ENCODE measurements at places on chromosomes 3 and 15. TPM values are rescaled to one million over a fixed set of nuclear protein-coding genes. Genes with fewer than 3 reads are reported as not detected.

GRCh38 chr15:33654860-33655259 is 313.4 kb upstream of the CHRM5 start:
- no peak for DNase-seq

DNA sequence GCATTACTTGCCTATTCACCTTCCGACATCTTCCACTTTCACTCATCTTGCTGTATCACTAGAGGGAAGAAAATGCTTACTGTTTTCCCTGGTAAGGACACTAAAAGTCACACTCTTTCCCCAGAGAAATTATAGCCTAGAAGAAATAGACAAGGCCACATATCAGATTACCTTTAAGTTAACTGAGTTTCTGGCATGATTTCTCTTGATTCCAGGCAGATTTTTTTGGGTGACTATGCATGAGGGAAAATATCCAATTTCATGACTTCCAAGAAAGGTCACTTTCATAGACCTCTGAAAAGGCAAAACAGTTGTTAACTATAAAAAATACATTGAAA is 30.3 kb downstream of the TCF12 start:
- DNase-seq: no peak

DNA sequence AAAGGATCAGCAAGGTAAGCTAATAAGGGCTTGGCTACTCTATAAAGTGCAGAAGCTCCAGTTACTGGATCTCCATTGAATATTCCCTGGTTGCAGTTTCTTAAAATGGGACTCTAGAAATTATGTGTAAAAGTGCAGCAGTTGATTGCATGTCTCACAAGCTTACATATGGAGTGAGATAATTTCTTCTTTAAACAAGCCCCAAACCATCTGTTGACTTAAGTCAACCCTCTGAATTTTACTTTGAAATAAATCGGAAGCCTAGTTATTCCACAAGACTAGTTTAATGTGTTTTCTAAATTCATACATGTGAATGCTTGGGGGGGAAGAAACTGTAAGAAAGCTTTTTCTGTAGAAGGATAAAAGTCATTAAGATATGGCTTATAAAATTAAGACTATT is 664.2 kb downstream of the NLGN1 start:
- DNase-seq: no peak

DNA sequence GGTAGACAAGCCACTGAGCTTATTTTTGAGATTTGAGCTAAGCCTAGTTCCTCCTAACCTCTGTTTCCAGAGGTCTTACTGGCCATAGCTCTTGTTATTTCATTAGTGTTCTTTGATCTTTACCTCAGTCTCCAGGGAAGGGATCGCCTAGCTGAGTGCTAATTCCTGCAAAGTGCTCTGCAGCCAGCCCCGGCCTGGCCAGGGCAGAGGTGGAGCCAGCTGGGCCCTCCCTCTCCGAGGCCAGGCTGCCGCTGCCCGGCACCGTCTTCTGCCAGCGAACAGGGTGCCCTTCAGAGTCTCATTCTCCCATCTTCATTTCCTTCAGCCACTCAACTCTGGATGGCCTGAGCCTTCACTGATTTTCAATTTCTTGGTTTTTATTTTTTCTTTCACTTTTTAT is 19.7 kb downstream of the FAN1 start:
- DNase-seq: no peak

GRCh38 chr3:167978071-167978470 is 117.7 kb downstream of the GOLIM4 start:
- DNase-seq: no peak

DNA sequence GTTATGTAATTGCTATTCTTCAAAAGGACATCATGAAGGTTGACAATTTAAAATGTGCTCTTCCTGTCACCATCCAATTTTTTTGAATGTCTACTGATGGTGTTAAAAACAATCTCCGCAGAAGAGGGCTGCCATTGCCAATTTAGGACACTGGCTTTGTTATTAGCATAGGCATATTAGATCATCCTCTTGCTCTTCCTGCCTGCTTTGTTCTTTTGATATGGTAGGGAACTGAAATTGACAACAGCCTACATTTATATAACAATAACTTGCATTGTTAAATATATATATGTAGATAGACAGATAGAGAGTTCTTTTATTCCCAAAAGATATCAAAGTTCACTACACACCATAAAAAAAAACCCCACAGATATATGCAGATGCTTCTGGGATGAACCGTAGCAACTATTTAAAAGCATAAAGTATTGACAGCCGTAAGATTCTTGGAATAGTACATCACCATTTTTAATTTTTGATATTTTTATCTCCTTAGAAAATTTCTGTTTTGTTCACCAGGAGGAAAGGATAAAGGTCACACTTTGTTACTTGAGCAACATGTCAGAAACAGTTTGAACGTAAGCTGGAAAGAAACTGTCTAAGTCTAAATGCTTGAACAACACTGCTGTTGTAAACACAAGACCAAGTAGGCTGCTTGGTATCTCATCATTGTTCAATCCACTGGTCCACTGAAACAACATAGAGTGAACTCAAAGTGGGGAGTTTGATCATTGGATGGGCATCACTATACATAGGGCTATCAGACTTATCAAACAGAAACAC is 66.5 kb downstream of the MDFIC2 start:
- DNase-seq: no peak

DNA sequence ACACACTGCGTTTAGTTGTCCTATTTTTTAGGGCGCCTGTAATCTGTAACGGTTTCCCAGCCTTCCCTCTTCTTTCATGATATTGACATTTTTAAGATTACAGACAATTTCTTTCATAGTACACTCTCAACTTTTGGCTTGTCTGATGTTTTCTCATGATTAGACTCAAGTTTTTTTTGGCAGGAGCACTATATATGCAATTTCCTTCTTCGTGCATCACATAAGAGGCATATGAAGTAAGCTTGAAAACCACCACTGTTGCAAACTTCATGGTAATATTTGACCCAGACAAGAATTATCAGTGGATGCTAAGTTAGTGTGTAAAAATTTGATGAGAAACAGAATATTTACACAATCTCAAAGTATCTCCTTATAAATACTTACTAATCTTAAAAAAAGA is 119.2 kb upstream of the CMC1 start:
- no peak for DNase-seq

DNA sequence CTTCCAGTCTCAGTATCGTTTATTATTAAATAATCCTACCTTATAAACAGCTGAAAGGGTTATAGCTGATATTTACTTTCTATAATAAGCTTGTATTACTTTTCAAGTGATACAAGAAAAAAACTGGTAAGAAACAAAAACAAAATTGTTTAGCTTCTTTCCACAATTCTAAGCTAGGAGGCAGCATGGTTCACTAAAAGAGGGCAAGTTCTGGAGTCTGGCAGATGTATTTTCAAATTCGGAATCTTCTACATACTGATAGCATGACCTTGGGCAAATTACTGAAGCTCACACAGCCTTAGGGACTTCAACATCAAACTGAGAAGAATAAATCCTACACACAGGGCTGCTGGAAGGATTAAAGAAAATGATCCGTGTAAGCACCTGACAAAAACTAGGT is 15.4 kb downstream of the C15orf62 start:
- no peak for DNase-seq

DNA sequence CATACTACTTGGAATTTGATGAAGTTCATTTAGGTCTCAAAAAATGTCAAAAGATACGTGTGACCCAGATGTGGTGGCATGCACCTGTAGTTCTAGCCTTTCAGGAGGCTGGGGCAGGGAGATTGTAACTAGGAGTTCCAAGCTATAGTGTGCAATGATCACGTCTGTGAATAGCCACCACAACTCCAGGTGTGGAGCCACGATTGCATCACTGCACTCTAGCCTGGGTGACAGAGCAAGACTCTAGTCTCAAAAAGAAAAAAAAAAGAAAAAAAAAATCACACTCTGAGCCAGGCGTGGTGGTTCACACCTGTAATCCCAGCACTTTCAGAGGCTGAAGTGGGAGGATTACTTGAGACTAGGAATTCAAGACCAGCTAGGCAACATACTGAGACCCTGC is 14.2 kb downstream of the MAP4 start:
- no peak for DNase-seq

DNA sequence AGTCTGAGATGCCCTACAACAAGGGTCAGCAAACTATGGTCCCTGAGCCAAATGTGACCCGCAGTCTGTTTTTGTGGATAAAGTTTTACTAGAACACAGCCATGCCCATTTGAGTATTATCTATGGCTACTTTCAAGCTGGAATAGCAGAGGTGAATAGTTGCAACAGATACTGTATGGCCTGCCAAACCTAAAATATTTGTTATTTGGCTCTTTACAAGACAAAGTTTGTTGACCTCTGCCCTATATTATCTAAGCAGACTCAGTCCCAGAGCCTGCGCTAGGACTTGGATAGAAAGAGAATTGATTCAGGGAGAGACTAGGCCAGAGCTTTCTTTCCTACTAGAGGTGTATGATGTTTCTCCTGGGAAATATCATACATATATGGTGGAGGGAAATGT is 81.7 kb upstream of the NMNAT3 start:
- no peak for DNase-seq

- DNase-seq: no peak
Observed at GRCh38 chr3:66115858-66116654, 77.3 kb upstream of the MAGI1 start.

GRCh38 chr15:73165435-73165834 is 113.2 kb downstream of the NEO1 start:
- DNase-seq: no peak

DNA sequence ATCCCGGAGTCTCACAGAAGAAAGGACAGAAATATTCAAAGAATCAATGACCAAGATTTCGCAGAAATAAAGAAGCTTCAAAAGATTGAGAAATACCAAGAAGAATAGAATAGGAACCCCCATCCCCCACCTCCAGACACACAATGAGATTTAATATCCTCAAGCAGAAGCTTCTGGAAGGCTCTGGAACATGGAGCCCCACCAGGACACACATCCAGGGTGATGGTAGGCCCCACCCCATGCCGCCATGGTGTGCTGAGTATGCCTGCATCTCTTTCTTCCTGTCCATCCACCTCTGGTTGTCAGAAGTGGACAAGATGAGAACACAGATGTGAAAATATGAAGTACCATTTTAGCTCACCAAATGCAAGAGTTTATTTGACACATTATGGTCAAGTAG is 19.3 kb downstream of the PRR23E start:
- DNase-seq: no peak

DNA sequence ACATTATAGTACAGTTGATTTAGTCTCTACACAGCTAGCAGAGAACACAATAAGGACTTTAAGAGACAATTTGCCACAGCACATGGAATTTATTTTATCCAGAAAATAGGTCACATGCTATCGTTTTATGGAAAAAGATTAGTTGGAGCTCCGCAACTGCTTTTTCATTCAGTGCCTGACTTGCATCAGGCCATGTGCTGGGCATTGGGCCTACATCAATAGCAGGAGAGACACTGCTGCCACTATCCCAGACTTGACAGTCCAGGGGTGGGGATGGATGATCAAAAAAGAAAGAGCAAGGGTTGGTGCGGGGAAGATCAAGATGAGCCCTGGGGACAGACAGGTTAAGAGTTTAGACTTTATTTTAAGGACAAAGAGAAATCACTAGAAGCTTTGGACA is 75.2 kb upstream of the C3orf80 start:
- no peak for DNase-seq

DNA sequence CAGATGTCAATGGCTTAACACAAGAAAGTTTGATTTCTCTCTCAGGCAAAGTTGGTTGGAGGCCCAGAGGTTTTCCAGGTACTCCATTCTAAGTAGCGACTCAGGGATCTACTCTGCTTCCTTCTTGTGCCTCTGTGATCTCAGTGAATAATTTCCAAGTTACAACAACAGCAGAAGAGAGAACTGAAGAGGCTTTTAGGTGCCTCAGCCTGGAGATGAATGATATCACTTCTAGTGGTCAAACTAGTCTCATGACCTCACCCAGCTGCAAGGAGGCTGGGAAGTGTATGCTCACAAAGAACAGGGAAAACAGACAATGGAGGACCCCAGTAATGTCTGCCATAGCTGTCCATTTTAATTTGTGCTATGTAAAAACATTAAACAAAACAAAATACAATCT is 4.6 kb upstream of the PRICKLE2 start:
- DNase-seq: no peak

- no peak for DNase-seq
Observed at GRCh38 chr15:62618432-62618831, 424.1 kb upstream of the TPM1 start.

The EPHB3 gene
- 0.58 TPM for total RNA-seq

The IMPG2 gene
- total RNA-seq: 0.82 TPM

The GPR149 gene
- not detected for total RNA-seq

The LMOD3 gene
- total RNA-seq: not detected

The SPATA12 gene
- total RNA-seq: not detected

The MESP2 gene
- total RNA-seq: not detected

The ARHGAP11A gene
- total RNA-seq: 6.2 TPM

The KBTBD13 gene
- not detected for total RNA-seq

The P2RY12 gene
- not detected for total RNA-seq

Data from T-cell (primary cell).